Bronchial epithelial cell (primary cell): ENCODE measurements at places on chromosomes 5 and 9.

GRCh38 chr9:136141682-136142413 is 23.2 kb upstream of the TMEM250 start:
- no peak for DNase-seq

DNA sequence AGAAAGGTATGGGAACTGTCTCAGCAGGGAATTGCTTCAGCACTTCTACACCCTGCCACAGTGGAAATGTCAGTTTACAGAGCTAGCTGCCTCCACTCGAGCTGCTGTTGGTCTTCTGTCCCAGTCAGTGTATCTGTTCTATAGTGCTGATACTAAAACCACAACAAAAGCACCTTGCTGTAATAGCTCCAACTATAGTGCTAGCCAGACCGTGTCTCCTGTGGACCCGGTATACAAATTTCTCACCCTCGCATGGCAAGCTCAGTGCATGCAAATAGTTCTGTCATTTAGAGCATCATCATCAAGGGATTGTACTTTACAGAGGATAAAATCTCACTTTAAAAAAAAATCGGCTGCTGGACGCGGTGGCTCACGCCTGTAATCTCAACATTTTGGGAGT is 51.5 kb upstream of the IQGAP2 start:
- DNase-seq, result no peak

DNA sequence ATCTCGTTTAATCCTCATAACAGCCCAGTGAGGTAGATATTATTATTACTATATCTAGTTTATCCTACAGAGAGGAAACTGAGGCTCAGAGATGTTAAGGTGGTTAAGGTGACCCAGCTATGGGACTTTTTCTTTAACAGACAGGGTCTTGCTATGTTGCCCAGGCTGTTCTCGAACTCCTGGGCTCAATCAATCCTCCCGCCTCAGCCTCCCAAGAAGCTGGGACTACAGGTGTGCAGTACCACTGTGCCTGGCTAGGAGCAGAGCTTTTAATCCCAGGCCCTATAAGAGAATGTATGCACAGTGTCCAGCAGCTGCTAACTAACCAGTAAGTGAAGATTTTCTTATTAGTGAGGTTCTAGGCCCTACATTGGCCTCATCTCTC is 62.4 kb downstream of the PCDH1 start:
- DNase-seq, result no peak

DNA sequence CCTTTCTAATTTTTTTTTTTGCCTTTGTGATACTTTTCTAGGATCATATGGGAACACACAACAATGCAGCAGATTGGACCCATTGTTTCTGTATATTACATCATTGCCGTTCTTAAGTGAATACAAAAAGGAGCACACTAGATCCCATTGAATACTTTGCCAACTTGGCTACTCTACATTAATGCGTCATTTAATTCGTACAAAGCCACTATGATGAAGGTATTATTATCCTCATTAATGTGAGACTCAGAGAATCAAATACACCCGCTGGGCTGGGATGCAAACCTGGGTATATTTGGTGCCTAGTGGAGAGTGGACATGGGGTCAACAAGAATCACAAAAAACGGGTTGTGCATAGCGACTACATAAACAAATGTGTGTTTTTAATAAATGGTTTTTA is 31.9 kb downstream of the OR2K2 start:
- DNase-seq, result no peak

GRCh38 chr5:97231025-97231636 is 48.1 kb upstream of the RIOK2 start:
- DNase-seq, result peak; percentile 81

DNA sequence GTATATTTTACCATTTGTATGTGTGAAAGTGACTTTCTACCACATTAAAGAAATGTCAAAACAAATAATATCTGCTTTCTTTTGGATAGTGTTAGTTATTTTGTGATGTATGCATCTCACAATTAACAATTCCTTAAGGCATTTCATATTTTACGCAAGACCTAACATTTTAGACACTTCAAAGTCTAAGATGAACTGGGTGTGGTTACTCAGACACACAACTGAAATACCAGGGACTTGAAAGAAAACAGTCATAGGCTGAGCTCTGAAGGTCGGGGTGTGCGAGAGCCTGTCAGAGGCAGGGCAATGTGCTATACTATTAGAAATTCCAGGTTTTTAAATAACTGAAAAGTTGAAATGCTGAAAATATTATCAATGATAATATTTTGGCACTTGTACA is 44.5 kb upstream of the ZNF622 start:
- DNase-seq, result no peak

GRCh38 chr5:28807195-28807729 is 1768.9 kb upstream of the CDH9 start:
- peak; percentile 44 for DNase-seq

GRCh38 chr9:99569840-99570239 is 251.8 kb upstream of the NR4A3 start:
- DNase-seq, result no peak

GRCh38 chr5:31382051-31382878 is 149.6 kb downstream of the DROSHA start:
- no peak for DNase-seq

DNA sequence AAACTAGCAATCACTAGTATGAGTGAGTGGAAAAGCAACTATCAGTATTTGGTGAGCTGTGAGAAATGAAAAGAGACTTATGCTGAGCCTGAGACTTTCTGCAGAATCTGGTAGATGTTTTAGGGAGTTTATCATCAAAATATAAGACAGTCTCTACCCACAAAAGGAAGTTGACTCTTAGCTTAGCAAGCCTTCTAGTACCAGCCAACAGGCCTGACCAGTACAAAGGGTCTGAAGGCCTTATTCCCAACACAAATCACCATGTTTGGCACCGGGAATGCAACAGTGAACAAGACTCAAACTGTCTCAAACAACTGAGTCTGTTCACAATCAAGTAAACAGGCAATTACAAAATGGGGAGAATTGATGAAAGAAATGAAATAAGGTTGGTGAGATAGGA is 244.4 kb downstream of the CWC27 start:
- no peak for DNase-seq

GRCh38 chr5:110203661-110204060 is 513.9 kb downstream of the MAN2A1 start:
- DNase-seq, result peak; percentile 10

GRCh38 chr5:27266184-27266583 is 227.8 kb upstream of the CDH9 start:
- DNase-seq, result no peak

GRCh38 chr9:6356441-6356840 is 28.3 kb downstream of the TPD52L3 start:
- peak; percentile 79 for DNase-seq

- no peak for DNase-seq
Observed at GRCh38 chr9:135116881-135117280, 29.4 kb downstream of the OLFM1 start.

GRCh38 chr5:10826971-10827370 is 65.9 kb upstream of the DAP start:
- DNase-seq, result no peak

DNA sequence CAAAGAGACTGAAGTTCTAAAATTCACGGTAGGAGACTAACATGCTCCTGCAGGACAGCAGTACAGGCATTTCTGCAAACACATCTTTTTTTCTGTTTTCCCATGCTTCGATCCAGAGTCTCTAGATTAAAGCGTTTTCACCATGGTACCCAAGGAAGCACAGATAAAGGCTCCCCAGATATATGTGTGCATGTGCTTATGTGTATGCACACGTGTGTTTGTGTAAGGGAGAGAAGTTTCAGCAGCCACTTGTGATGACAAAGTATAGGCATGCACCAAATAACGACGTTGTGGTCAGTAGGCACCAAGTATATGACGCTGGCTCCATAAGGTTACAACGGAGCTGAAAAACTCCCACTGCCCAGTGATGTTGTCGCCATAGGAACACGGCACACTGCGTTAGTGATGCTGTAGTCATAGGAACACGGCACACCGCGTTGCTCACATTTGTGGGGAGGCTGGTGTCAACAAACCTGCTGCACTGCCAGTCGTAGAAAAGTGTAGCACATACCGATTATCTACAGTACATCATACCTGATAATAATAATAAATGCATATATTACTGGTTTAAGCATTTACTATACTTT is 21.7 kb downstream of the MED10 start:
- DNase-seq, result no peak

DNA sequence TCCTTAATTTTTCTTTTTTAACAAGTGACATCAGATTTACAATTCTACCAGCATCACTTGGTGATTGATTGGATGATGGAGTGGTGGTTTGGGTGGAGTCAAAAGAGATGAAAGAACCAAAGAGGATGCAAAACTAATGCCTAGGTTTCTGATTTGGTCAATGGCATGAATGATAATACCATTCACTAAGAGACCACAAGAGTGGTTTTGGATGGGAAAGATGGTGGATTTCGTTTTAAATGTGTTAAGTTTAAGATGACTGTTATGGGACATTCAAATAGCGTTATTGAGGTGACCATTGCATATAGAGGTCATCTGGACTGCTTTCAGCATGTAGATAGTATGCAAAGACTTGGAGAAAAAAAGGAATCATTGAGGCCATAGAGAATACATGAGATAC is 3.6 kb downstream of the SMC5 start:
- no peak for DNase-seq

DNA sequence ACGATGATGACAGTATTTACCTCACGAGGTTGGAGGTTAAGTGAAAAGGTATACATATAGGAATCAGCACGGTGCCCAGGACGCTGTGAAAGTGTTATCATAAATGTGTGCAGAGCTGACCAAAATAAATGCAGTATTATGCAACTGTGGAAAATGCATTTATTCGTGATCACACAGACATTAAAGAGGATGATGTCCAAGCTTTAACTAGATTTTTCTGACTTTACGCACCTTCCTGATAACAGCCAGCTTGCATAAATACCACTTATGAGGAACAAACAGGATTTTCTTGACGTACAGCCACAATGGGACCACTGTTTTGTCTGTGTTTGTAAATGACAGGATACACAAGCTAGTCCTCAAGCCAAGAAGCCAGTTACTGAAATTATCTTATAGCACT is 71.4 kb upstream of the ATP10B start:
- no peak for DNase-seq

DNA sequence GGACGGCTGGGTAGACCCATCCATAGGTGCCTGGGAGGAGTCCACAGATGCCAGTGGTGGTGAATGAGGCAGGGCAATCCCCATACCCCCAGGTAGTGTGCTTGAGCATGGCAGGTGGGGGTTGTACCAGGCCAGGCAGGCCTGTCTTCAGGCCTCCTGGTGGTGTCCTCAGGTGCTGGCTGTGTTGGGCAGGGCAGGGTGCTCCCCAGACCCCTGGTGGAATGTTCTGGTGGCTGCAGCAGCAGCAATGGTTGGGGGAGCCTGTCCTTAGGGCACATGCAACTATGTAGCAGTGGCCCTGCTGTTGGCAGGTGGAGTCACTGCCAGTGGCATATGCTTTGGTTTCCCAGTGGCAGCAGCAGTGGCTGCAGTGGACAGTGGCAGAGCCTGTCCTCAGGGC is 10.0 kb downstream of the ALG2 start:
- no peak for DNase-seq

DNA sequence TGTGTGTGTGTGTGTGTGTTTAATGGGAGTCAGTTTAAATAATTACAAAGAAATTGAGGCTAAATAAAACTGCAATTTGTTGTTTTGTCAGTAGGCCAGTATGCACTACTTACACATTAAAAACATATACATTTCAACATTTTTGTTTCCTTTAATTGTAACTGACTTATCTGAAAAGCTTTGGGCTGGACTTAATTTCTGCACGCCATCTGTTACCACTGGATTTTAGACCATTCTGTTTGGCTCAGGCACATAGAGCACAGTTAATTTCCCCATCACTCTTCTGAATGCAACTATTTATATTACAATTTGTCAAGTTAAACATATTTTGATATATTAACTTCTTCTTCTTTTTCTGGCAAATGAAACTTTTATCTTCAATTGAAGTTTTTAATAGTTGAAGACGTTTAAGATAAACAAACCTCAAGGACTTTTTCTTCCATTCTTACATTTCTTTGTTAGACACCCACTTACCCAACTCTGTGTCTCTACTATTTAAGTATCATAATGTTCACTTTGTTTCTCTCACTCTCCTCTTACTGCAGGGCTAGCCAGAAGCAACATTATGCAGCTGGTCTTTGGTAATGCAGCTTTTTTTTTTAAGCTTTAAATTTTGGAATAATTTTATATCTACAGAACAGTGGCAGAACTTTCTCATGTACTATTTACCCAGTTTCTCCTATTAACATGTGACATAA is 253.4 kb upstream of the ANKH start:
- DNase-seq, result no peak

DNA sequence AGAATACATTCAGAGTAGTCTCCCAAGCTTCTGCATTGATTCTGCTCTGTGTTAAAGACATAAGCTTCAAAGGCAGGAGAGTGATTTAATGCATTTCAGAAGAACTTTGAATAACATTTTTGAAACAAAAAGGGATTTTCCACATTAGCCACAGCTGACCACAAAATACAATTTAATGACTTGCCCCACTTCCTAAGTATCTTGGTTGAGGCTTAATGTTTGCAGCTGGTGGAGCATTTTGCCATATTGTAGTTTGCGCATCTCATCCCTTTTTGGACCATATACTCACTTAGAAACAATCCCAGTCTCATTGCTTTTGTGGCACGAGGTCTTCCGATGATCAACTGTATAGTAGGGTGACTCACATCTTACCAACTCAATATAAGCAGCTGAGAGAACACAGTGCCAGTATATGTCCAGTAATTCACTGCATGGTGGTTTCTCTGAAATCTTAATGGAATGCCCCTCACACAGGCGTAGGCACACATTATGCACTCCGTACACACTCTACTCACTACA is 455.8 kb upstream of the PTGER4 start:
- DNase-seq, result peak; percentile 63

DNA sequence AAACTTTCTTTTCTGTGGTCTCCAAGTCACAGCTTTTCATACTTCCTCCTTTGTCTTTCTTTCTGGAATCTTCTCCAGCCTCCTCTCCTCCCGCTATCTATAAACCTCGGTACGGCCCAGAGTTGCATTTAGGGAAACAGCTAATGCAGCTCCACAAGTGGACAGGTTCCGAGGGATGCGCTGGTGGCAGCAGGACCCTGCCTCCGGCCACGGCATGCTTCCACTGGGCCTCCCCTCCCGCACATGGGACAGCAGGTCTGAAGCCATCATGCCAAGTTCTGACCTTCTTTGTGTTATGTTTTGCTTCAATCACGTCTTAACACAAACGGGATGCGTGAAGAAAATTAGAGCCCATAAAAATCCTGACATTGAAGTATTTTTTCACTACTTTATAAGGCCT is 136.9 kb downstream of the IRX2 start:
- DNase-seq, result no peak
